Foreskin keratinocyte (primary cell): ENCODE measurements at places on chromosomes 13 and 19.

GRCh38 chr13:73901324-73902068, 232.7 kb downstream of the KLF12 start:
- DNase-seq: no peak

DNA sequence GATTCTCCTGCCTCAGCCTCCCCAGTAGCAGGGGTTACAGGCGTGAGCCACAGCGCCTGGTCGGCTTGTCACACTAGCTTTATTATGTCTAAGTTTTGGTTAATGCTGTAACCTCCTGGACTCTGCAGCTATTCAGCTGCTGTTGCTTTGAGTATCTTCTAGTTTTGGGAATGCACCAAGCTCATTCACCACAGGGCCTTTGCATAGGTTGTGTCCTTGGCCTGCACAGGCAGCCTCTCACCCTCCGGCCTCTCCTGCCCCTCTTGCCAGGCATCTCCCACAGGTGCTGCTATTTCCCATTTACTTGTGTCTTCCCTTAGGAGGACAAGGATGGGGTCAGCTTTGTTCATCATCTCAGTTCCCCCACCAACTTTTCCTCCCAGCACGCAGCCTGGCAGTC, 2.4 kb upstream of the CCDC9 start:
- DNase-seq: no peak

DNA sequence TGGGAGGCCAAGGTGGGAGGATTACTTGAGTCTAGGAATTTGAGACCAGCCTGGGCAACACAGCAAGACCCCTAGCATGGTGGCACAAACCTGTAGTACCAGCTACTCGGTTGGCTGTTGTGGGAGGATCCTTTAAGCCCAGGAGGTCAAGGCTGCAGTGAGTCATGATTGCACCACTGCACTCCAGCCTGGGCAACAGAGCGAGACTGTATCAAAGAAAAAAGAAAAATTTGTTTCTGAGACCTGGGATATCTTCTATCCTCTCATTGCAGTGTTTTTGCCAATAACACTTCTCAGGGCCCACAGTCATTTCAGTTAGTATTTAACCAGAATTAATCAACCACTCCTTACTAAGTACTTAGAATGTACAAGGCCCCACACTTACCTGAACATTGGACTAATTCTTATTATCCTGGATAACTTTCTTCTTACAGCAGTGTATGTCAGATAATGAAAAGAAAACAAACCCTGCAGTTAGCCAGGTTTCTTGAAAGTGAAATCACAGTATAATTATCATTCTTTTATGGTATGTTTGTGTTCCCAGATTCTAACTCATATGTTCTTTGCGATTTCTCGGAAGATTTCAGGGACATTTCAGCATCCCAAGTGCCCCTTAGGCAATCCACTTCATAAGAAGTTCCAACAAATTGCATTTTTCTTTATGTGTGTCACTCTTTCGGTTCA, 75.6 kb upstream of the KLF5 start:
- no peak for DNase-seq

GRCh38 chr13:66415444-66415843, 814.7 kb downstream of the PCDH9 start:
- DNase-seq: no peak
